ENCODE measurements at places on chromosomes 1 and 21. TPM values are rescaled to one million over a fixed set of nuclear protein-coding genes. Genes with fewer than 3 reads are reported as not detected.
A peak's percentile ranks its signal among the peaks of the same experiment; 100 is the strongest.

Gene PSMB2
- total RNA-seq, result 58.4 TPM

Gene FOXO6
- total RNA-seq, result 0.80 TPM

Gene RAB4A
- total RNA-seq, result 37.1 TPM

Gene PRRX1
- 2.7 TPM for total RNA-seq

Gene HNRNPU
- total RNA-seq, result 753 TPM

Gene ESRRG
- 0.17 TPM for total RNA-seq

- DNase-seq, result peak; percentile 41
Observed at GRCh38 chr21:40809673-40810197, 37.2 kb downstream of the DSCAM start.

DNA sequence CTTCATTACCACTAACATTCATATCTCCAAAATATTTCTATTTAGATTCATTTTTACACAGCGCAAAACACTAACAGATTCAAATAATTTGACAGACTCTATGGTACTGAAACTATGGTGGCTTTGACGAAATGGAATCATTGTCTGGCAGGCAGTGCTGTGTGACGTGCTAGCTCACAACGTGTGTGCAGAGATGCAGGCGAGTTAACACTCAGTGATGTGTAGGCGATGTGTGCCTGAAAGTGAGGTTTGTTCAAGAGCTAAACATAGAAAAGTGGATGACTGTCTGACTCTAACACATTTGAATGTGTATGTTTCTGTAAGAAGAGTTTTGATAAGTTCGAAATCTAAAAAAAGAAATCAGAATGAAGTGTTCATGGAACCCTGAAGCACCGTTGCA, 97.7 kb downstream of the RYR2 start:
- no peak for DNase-seq

DNA sequence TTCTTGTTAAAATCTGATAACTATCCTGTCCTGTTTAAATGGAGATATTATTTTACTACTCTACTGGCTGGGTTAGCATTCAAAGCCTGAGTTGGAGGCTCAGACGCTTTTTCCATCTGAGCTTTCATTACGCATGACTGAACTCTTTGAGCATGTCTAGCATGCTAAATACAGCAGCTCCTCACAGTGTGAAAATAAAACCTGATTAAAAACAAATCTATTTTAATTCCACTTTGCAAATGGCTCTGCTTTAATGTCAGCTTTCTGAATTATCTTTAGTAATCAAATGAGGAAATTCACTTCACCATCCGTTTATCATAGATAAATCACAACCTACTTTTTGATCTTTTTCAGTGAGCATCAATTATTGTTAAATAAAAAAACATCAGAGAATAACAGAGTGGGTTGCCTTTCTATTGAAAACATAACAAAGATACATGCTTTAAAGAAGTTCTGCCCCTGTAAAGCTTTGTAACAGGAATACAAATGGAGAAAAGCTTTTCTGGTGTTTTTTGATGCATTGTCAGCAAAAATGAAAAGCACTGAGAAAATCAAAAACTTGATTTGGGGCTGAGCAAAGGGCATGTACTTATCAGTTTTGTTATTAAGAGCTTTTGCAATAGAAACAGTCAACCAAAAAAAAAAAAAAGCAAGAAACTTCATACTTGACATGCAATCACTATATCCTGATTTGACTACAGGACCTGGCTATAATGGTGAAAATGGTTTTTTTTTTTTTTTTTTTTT, 3.5 kb upstream of the SPEN start:
- no peak for DNase-seq

DNA sequence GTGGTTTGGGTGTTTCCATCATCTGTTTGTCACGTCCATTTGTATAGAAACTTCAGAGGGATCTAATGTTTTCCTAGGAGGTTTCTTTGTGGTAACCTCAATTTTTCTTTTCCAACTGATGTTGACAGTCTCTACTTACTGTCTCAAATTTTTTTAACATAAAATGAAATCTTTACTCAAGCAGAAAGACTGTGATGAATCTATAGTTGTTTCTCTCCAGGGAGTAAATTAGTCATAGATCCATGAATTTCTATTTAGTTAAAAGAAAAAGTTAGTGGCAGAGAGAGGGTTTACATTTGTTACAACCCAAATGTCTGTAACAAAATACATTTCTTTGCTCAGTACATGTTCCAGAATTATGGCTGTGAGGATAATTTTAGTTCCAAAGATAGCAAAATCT, 161.6 kb downstream of the DISP1 start:
- DNase-seq, result no peak

- DNase-seq, result no peak
Observed at GRCh38 chr1:159248311-159248710, 43.6 kb downstream of the ACKR1 start.

DNA sequence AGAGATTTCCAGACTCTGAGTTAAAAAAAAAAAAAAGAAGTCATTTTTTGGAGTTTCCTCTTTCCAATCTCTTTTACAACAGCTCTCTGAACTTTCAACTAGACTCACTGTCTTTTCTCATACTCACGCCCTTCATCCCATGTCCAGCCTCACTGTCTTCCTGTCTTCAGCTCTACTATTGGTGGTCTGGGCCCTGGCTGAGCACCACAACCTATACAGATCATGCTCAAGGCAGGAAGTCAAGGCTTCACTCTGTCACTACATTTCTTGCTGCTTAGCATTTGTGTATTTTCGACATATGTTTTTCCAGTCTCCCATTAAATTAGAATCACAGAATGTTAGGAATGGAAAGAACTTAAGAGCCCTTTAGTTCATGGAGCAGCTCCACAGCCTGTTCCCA, 106.4 kb upstream of the PPP2R5A start:
- no peak for DNase-seq

DNA sequence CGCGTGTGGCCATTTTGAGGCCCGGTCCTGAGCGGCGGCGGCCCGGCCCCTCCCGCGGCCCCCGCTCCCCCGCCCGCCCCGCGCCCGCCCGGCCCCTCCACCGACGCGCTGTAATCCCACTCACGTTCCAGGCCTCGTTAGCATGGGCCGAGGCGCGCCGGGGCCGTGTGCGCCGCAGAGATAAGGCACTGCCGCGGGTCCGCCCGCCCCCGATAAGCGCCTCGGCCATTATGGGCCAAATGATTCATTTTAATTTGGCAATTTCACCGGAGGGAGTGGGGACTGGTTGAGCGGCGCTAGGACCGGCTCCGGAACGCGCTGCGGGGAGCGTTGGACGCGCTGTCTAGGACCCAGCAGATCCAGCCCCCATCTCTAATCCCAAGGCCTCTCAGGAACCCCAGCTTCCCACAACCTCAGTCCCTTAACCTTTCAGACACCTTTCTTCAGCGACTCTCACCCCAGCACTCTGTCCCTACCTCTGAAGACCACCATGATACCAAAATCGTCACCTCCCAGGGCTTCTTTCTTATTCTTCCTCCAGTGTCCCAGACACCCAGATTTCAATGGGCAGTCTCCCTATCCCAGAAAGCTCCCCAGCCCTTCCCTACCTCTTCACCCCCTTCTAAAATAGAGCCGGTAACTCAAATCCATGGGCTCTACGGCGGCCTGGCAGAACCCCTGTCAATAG, at the start of gene TAL1:
Gene TAL1, minus strand, starts transcription at position 39 of the 688 bp plus-strand sequence. CDS start 6,337 bp downstream, outside the sequence.
- no peak for DNase-seq

DNA sequence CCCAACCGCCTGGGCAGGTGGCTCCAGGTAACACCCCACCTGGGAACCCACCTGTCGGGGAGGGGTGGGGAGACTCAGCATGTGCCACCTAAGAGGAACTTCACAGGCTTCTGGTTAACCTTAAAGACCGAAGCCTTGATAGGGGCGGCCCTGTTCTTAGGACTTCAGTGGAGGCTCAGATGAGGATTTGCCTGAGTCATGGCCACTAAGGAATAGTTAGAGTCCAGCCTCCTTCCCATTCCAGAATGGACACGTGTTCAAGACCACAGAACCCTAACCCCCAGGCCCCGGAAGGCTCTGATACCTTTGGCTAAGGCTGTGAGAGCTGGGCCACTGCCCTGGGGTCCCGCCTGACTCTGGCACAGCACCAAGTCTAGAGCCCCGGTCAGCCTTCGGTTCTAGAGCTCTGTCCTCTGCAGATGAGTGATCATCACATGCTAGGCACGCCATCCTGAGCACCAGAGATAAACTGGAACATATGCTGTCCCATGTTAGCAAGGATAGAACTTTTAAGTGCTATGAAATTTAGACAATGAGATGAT, 20.3 kb downstream of the PADI6 start:
- DNase-seq, result no peak

DNA sequence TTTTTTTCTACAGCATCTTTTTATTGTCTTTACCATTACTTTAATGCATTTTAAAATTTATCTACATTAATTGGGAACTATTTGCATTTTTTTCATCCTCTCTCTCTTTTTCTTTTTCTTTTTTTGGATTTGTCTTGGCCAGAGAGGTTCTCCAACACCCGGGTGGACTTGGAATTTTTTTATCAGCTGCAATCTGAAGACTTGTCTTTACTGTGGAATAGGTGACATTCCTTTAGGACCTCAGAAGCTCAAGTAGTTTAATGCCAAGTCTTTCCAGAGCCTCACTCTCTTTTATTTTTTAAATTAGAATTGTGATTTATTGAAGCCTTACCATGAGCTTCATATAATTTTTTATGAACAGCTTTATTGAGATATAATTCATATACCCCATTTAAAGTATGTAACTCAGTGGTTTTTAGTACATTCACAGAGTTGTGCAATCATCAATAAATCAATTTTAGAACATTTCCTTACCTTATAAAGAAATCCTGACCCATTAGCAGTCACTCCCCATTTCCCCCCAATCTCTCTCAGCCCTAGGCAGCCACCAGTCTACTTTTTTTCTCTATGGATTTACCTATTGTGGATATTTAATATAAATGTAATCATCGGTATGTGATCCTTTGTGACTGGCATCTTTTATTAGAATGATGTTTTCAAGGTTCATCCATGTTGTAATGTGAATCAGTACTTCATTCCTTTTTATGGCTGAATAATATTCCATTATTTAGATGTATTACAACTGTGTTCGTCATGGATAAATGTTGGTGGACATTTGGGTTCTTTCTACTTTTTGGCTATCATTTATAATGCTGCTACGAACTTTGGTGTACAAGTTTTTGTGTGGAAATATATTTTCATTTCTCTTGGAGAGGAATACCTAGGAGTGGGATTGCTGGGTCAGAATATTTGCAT, 6.2 kb downstream of the TUFT1 start:
- no peak for DNase-seq

DNA sequence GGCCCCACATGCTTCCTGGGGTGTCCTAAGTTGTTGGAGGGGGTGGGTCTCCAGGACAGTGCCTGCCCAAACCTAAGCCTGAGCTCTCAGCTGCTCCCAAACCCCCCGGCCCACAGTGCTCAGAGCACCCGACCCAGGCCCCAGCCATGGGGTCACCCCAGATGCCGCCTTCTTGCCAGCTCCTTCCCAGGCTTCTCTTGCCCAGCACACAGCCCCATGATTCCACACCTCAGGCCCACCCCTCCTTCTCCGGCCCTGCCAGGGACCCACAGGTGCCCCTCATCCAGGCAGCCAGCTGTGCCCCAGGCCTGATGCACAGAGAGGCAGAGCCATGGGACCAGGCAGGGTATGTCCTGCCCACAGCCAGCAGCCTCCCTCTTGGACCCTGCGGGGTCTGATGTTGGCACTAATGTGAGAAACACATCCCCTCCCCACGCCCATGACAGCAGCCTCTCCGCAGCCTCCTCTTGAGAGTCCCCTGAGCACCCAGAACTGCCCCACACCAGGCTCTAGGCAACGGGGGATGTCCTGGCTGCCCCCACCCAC, 4.9 kb downstream of the WNT9A start:
- no peak for DNase-seq

GRCh38 chr1:181500636-181501035, 17.3 kb downstream of the CACNA1E start:
- DNase-seq, result no peak

DNA sequence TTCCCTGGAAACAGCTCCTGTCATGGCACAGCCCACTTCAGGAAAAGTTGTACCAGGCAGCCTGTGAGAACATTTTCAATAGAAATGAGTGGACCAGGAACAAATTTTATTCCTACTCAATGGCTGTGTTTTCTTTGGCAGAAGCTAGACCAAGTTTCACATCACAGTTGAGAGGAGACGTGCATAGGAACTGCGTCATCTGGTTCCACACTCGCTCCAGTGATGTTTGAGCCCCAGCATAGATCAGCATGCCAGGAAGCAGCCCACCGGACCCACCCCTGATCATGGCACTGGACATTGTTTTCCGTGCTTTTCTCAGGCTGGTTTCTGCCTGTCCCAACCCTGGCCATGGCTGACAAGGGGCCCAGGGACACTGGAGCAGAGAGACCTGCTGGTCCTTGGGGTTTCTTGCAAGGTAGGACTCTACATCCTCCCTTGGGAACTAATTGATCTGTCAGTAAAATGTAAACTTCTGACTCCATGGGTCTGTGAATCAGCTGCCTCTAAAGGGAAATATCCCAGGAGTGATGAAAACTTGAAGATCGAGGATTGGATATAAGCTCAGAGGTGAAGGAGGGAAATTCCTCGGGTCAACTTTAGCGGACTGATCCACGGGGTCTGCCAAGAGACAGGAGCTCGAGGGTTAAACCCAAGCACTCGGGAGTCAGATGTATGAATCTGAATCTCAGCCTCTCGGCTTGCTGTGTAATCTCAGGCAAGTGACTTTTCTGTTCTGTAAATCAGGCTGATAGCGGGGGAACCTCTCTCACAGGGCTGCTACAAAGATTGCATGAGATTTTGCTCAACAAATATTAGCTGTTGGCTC, 35.7 kb downstream of the NEK2 start:
- peak; percentile 91 for DNase-seq

- peak; percentile 67 for DNase-seq
Observed at GRCh38 chr1:22428672-22429071, 23.0 kb upstream of the ZBTB40 start.

- no peak for DNase-seq
Observed at GRCh38 chr21:41124641-41125201, 43.2 kb upstream of the BACE2 start.

DNA sequence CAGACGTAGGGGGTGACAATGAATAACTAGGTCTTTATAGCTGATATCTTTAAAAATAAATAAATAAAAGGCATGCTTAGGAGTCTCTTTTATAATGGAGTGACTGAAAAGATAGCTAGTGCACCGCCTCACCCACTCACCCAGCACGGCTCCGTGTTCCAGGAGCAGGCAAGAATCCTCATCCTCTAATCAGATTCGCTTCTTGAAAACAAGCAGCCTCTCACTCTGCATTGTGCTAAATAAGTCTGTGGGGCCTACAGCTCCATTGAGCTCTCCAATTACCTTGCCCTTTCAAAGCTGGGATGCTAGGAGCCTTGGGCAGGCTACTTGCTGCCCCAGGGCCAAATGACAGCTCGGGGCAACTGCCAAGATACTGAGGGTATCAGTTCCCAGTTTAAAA, 91.5 kb downstream of the TIAM1 start:
- DNase-seq, result no peak

DNA sequence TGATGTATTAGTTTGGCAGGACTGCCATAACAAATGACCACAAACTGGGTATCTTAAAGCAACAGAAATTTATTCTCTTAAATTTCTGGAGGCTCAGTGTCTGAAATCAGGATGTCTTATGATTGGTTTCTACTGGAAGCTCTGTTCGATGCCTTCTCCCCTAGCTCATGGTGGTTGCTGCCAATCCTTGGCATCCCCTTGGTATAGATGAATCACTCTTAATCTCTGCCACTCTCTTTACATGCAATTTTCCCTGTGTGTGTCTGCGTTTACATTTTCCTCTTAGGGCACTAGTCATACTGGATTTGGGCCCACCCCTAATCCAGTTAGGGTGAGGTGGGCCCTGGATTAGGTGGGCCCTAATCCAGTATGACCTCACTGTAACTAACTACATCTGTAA, 54.7 kb upstream of the MPC2 start:
- peak; percentile 5 for DNase-seq
